ENCODE measurements at places on chromosomes 6 and 20. TPM values are rescaled to one million over a fixed set of nuclear protein-coding genes. Genes with fewer than 3 reads are reported as not detected.
A peak's percentile ranks its signal among the peaks of the same experiment; 100 is the strongest.

LAMA5 gene
- polyA plus RNA-seq: 27.2 TPM

- H3K4me3 ChIP-seq: no peak overlapping the region
- DNase-seq: no peak
- H3K36me3 ChIP-seq: no peaks in the 10 kb centered on the region
- no peaks in the 10 kb centered on the region for H3K4me1 ChIP-seq
- no peaks in the 10 kb centered on the region for H3K27me3 ChIP-seq
- H3K27ac ChIP-seq: no peak overlapping the region
Observed at GRCh38 chr6:146056506-146056905, 27.6 kb downstream of the GRM1 start.

DNA sequence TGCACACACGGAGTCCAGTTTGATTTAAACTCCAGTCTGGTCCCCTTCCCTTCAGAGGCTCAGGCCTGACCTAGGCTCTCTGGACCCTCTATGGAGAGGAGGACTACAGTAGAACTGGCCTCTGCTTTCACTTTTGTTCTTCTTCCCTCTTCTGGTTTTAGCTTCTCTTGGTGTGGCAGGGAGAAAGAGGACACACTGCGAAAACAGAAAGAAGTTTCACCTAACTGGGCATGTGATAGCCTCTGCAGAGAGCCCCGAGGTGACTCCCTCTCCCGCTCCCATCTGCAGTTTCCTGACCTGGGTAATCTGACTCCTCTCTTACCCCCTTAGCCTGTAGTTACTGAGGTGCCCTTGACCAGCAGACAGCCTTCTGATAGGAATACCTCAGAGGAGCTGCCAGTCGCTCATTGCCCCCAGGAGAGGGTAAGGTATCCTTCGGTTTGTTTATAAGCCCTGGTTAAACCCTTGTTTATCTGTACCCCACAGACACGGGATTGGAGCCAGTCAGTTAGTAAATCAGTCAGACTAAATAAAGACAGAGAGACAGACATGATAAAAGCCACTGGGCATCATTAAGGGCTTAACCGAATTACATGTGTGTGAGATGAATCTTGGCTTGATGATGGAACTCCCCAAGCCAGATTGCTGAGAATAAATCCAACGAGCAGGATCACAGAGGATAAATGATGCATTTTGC is 12.0 kb upstream of the DTNBP1 start:
- H3K36me3 ChIP-seq: no peaks in the 10 kb centered on the region
- no peaks in the 10 kb centered on the region for H3K4me1 ChIP-seq
- peak; percentile 43 for DNase-seq
- no peak overlapping the region for H3K4me3 ChIP-seq

DNA sequence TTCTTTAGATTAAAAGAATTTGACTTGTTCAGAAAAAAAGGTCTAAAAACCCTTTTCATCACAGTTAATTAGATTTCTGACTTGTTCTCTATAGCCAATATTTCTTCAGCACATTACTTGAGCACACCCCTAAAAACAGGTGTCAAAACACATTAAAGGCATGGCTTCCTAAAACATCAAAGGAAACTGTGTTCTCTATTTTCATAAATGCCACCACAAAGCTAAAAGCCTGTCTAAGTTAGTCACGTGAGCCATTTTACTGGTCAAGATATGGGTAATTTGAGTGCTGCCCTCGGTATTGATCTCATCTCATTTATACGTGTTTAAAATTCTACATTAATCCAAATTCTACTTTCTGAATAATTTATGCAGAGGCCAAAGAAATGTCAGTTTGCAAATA is 580.5 kb downstream of the HAO1 start:
- H3K36me3 ChIP-seq: no peaks in the 10 kb centered on the region
- DNase-seq: no peak
- no peaks in the 10 kb centered on the region for H3K27me3 ChIP-seq
- no peak overlapping the region for H3K4me3 ChIP-seq
- H3K27ac ChIP-seq: no peak overlapping the region

- no peaks in the 10 kb centered on the region for H3K27me3 ChIP-seq
- no peak for DNase-seq
Observed at GRCh38 chr20:944148-944547, 28.0 kb upstream of the ANGPT4 start.

CTSZ gene
- 0.03 TPM for polyA plus RNA-seq

Data from SK-N-SH (cell line).